Memory B cell (primary cell): ENCODE measurements at places on chromosomes 16 and 17.
A peak's percentile ranks its signal among the peaks of the same experiment; 100 is the strongest.

DNA sequence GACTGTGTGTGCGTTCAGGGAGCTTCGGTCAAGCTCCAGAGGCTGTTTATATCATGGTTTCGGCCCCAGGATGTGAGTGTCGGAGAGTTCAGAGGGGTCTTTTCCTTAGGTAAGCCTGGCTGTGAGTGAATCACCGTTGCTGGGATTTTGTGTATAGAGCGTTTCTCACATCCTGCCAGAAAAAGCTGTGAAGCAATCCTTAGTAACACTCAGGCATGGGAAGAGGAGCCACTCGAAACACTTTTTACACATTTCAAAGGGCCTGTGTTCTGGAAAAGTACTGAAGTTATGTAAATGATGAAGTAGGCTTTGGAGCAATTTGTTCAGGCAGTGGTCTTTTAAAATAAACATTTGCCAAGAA lies 662 bp downstream of the PGS1 start:
- peaks cover 2% of the 10 kb centered on the region for H3K36me3 ChIP-seq
- peaks cover 32% of the 10 kb centered on the region for H3K4me1 ChIP-seq
- peak overlapping the region; percentile 79 for H3K27ac ChIP-seq
- peak overlapping the region; percentile 89 for H3K4me3 ChIP-seq
- no peaks in the 10 kb centered on the region for H3K27me3 ChIP-seq
- no peak for DNase-seq

DNA sequence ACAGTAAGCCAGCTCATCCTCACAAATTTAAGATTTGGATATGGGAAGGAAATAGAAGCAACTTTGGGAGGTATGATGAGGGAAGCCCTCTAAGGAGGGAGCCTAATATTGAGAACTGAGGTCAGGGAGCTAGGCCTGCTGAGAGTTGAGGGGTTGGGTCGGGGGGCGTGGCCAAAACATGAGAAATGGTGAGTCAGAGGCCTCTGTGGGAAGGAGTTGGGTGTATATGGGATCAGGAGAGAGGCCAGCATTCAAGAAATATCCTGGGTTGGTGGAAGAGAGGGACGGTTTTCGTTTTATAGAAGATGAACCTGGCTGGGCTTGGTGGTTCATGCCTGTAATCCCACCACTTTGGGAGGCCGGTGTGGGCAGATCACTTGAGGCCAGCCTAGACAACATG lies 48.4 kb downstream of the CLEC16A start:
- H3K27me3 ChIP-seq, result no peaks in the 10 kb centered on the region
- H3K4me1 ChIP-seq, result peaks cover 21% of the 10 kb centered on the region

- no peaks in the 10 kb centered on the region for H3K27me3 ChIP-seq
- H3K4me3 ChIP-seq, result peak overlapping the region; percentile 91
- no peak for DNase-seq
- peak overlapping the region; percentile 90 for H3K27ac ChIP-seq
- H3K36me3 ChIP-seq, result peaks cover 12% of the 10 kb centered on the region
- peaks cover 27% of the 10 kb centered on the region for H3K4me1 ChIP-seq
These were observed 9.4 kb downstream of the CMC2 start for GRCh38 chr16:80997139-80997798.

- H3K27ac ChIP-seq, result no peak overlapping the region
- peaks cover 47% of the 10 kb centered on the region for H3K36me3 ChIP-seq
- DNase-seq, result no peak
- H3K27me3 ChIP-seq, result no peaks in the 10 kb centered on the region
- H3K4me1 ChIP-seq, result no peaks in the 10 kb centered on the region
These were observed 13.3 kb downstream of the PROCA1 start for GRCh38 chr17:28698253-28698941.

DNA sequence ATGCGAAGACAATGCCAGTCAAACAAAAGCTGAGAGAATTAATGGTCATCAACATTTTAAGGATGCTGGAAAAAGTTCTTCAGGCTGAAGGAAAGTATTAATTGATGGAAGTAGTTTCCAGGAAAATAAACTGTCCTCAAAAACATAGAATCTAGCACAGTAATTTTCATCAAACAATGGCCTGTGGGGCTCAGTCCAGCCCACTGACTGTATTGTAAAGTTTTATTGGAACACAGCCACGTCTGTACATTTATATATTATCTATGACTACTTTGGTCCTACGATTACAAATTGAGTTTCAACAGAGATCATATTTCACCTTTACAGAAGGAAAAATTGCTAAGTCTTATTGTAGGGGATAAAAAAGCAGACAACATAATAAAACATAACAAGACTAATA lies 484.5 kb downstream of the KCNJ2 start:
- H3K4me3 ChIP-seq, result no peak overlapping the region
- DNase-seq, result no peak
- H3K27me3 ChIP-seq, result no peaks in the 10 kb centered on the region
- H3K4me1 ChIP-seq, result no peaks in the 10 kb centered on the region

GRCh38 chr17:35256629-35257028 lies 13.8 kb downstream of the SLFN5 start:
- H3K4me3 ChIP-seq, result no peak overlapping the region
- no peak for DNase-seq
- H3K27ac ChIP-seq, result no peak overlapping the region
- H3K27me3 ChIP-seq, result no peaks in the 10 kb centered on the region
- no peaks in the 10 kb centered on the region for H3K4me1 ChIP-seq
